GM23338 (cell line): ENCODE measurements at places on chromosomes 12 and 14. TPM values are rescaled to one million over a fixed set of nuclear protein-coding genes. Genes with fewer than 3 reads are reported as not detected.

Gene PUS7L
- total RNA-seq, result 27.4 and 36.0 TPM in 2 replicates

Gene TAS2R19
- total RNA-seq, result 6.0 and 8.6 TPM in 2 replicates

Gene GPRC5D
- total RNA-seq, result not detected in 2 replicates

Gene HRK
- total RNA-seq, result 1.0 and 1.9 TPM in 2 replicates

Gene HCAR2
- not detected in 2 replicates for total RNA-seq

Gene EIF2S3B
- 10.8 and 16.3 TPM in 2 replicates for total RNA-seq

Gene GLIPR1L2
- not detected in 2 replicates for total RNA-seq

Gene ANO2
- 3.3 and 4.6 TPM in 2 replicates for total RNA-seq

Gene KRT77
- total RNA-seq, result not detected in 2 replicates

Gene ENO2
- 50.8 and 53.5 TPM in 2 replicates for total RNA-seq

Gene CLSTN3
- 27.9 and 46.9 TPM in 2 replicates for total RNA-seq

Gene MAPK1IP1L
- 138 and 162 TPM in 2 replicates for total RNA-seq

Gene GRIP1
- 12.7 and 13.7 TPM in 2 replicates for total RNA-seq

Gene KRAS
- total RNA-seq, result 51.0 and 54.7 TPM in 2 replicates

Gene NKX2-1
- not detected in 2 replicates for total RNA-seq

Gene PZP
- total RNA-seq, result 0.43 TPM in 1 of 2 replicates, not detected in the other

Gene SUOX
- 21.9 and 27.5 TPM in 2 replicates for total RNA-seq

Gene GPR84
- not detected in 2 replicates for total RNA-seq

Gene LRRC10
- total RNA-seq, result not detected in 2 replicates

Gene NKX2-8
- 0.83 TPM in 1 of 2 replicates, not detected in the other for total RNA-seq

Gene TAS2R7
- total RNA-seq, result not detected in 2 replicates

Gene GLI1
- total RNA-seq, result 16.1 and 18.1 TPM in 2 replicates

Gene TCL1B
- total RNA-seq, result 5.5 and 6.1 TPM in 2 replicates

Gene RNU4-1
- total RNA-seq, result under 0.01 TPM in 1 of 2 replicates, not detected in the other
